Suprapubic skin (tissue), 4 donors: ENCODE measurements at places on chromosomes 2 and 18. TPM values are rescaled to one million over a fixed set of nuclear protein-coding genes. Genes with fewer than 3 reads are reported as not detected.

DNA sequence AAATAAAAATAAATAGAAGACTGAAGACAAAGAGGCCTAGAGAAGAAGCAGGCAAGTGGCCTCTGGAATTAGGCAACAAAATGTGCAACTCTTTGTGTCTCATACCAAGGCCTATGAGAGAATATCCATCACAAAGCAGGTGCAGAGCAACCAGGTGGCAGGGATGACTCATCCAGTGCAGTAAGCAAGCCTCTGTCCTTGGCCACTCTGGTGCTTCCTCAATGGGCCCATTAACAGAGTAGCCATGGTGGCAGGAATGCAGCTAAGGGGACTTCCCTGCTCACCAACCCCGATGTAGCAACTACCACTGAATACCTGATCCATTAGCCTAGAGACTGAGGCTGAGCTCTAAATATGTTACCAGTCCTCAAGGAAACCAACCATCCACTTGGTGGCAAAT, 11.0 kb upstream of the EPG5 start:
- no peaks in the 10 kb centered on the region for H3K27me3 ChIP-seq
- no peak for DNase-seq
- H3K4me1 ChIP-seq = no peaks in the 10 kb centered on the region
- no peaks in the 10 kb centered on the region for H3K36me3 ChIP-seq

- H3K4me1 ChIP-seq = peaks cover 42% of the 10 kb centered on the region
- no peaks in the 10 kb centered on the region for H3K27me3 ChIP-seq
- H3K36me3 ChIP-seq = no peaks in the 10 kb centered on the region
- no peak overlapping the region for H3K4me3 ChIP-seq
These were observed 97.0 kb downstream of the RNF144A start for GRCh38 chr2:7014174-7014640.

DNA sequence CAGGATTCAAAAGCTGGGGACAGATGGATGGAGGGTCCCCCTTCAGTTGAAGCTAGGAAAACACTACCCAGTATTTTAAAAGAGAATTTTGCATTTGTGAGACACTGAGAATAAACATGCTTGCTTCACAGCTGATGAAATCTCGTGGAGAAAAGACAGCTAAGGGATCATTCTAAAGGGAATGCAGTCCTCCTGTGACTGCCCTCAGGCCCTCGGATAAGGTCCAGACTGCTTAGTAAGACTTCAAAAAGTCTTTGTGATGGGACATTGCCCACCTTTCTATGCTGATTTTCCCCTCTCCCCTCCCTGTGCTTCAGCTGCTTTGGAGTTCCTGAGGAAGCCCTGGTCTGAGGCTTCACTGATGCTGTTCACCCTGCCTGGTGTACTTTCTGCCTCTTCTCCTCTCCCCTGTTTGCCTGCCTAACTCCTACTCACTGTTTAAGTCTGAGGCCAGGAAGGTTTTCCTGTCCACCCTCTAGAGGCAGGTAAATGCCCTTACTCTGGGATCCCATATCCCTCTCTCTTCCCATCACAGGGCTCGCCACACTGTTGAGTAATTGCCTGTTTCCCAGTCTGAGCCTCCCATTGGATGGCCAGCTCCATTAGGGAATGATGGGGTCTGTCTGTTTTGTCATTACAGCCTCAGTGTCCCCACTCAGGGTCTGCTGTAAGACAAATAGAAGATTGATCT, 26.6 kb downstream of the POLE4 start:
- no peaks in the 10 kb centered on the region for H3K36me3 ChIP-seq
- no peaks in the 10 kb centered on the region for H3K4me1 ChIP-seq
- H3K27me3 ChIP-seq = no peaks in the 10 kb centered on the region

The ARHGAP25 gene
- total RNA-seq = 2.0 TPM

The SCRN3 gene
- total RNA-seq = 10.5 TPM

GRCh38 chr2:43086451-43087221, 139.8 kb downstream of the ZFP36L2 start:
- H3K27me3 ChIP-seq = no peaks in the 10 kb centered on the region
- H3K36me3 ChIP-seq = no peaks in the 10 kb centered on the region
- DNase-seq = peak; percentile 86
- peaks cover 67% of the 10 kb centered on the region for H3K4me1 ChIP-seq
- H3K27ac ChIP-seq = peak overlapping the region; percentile 93
- no peak overlapping the region for H3K4me3 ChIP-seq

- DNase-seq = no peak
- no peak overlapping the region for H3K4me3 ChIP-seq
- H3K27ac ChIP-seq = no peak overlapping the region
- no peaks in the 10 kb centered on the region for H3K36me3 ChIP-seq
- H3K4me1 ChIP-seq = no peaks in the 10 kb centered on the region
- no peaks in the 10 kb centered on the region for H3K27me3 ChIP-seq
These were observed 23.0 kb upstream of the ACKR3 start for GRCh38 chr2:236546561-236547002.

GRCh38 chr2:98867539-98868309, 68.3 kb downstream of the CRACDL start:
- no peaks in the 10 kb centered on the region for H3K27me3 ChIP-seq
- peaks cover 24% of the 10 kb centered on the region for H3K4me1 ChIP-seq
- H3K27ac ChIP-seq = peak overlapping the region; percentile 85
- H3K36me3 ChIP-seq = no peaks in the 10 kb centered on the region

DNA sequence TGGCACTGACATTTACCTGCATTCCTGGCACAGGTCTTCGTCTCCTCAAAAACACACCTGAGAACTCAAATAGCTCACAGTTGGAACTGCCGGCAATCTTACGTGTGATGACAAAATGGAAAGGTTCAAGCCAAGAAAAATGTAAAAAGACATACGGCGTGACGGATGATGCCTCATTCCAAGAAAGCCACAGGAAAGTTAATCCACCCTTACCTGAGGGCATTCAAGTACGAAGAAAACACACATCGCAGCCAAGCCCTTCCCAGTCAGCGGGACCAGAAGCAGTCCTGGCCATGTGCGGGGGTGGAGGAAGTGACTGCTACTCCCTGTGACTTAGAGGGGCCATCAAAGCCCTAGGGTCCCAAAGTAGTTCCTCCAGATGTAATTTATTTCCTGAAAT, 986.3 kb upstream of the CELF4 start:
- H3K27ac ChIP-seq = no peak overlapping the region
- no peak for DNase-seq
- peaks cover 15% of the 10 kb centered on the region for H3K4me1 ChIP-seq
- no peaks in the 10 kb centered on the region for H3K36me3 ChIP-seq

- H3K27ac ChIP-seq = peak overlapping the region; percentile 78
- no peaks in the 10 kb centered on the region for H3K4me1 ChIP-seq
- no peak for DNase-seq
- no peaks in the 10 kb centered on the region for H3K36me3 ChIP-seq
- H3K27me3 ChIP-seq = no peaks in the 10 kb centered on the region
These were observed 223.8 kb downstream of the FBXO15 start for GRCh38 chr18:73923866-73924265.

The CYRIA gene
- 3.6 TPM for total RNA-seq

The PSMA8 gene
- total RNA-seq = not detected

DNA sequence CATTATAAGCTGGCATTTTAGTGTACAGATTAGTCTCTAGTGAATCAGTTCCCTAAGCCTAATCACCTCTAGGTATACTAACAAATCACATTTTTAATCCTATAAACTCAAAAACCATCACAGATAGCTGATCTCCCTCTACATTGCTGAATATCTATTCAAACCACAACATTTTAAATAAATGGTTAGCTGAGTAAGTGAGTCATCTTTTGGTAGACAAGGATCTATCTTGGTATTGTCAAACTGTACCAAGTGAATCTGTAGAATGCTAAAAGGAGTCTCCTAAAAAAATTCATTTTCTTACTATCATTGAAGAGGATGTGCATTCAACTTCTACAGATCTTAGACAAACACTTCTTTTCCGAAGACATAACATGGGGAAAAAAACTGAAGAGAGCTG, 40.7 kb downstream of the INO80D start:
- no peak overlapping the region for H3K4me3 ChIP-seq
- H3K36me3 ChIP-seq = peaks cover 33% of the 10 kb centered on the region
- no peaks in the 10 kb centered on the region for H3K27me3 ChIP-seq
- no peak overlapping the region for H3K27ac ChIP-seq
- H3K4me1 ChIP-seq = no peaks in the 10 kb centered on the region

DNA sequence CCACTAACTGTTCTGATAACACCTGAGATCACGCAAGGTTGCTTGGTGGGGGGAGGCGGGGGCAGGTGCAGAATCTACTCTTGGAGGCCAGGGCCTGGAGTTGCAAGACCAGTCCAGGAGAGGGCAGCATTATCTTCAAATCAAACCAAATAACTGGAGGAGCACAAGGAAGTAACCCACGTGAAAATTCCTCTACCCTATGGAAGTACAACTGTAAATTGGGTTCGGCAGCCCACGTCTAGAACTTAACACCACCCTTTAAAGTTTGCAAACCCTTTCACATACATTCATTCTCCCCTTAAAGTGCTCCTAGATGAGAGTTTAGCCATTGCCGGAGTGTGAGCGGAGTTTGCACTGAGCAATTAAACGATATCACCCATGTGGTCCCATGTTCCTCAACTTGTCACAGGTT, 19.6 kb upstream of the CXCR1 start:
- peaks cover 16% of the 10 kb centered on the region for H3K4me1 ChIP-seq
- no peaks in the 10 kb centered on the region for H3K36me3 ChIP-seq
- H3K27me3 ChIP-seq = no peaks in the 10 kb centered on the region
- H3K27ac ChIP-seq = no peak overlapping the region

The PNPT1 gene
- 12.4 TPM for total RNA-seq

The CNGA3 gene
- total RNA-seq = not detected

The NOSTRIN gene
- 10.9 TPM for total RNA-seq

The ASIC4 gene
- total RNA-seq = not detected

- H3K4me1 ChIP-seq = peaks cover 15% of the 10 kb centered on the region
- no peak overlapping the region for H3K4me3 ChIP-seq
- peaks cover 12% of the 10 kb centered on the region for H3K27me3 ChIP-seq
- H3K27ac ChIP-seq = no peak overlapping the region
- DNase-seq = peak; percentile 81
- H3K36me3 ChIP-seq = peaks cover 17% of the 10 kb centered on the region
These were observed 14.6 kb upstream of the NFATC1 start for GRCh38 chr18:79380816-79381806.
